ENCODE measurements at places on chromosomes 6 and 20. TPM values are rescaled to one million over a fixed set of nuclear protein-coding genes. Genes with fewer than 3 reads are reported as not detected.

DNA sequence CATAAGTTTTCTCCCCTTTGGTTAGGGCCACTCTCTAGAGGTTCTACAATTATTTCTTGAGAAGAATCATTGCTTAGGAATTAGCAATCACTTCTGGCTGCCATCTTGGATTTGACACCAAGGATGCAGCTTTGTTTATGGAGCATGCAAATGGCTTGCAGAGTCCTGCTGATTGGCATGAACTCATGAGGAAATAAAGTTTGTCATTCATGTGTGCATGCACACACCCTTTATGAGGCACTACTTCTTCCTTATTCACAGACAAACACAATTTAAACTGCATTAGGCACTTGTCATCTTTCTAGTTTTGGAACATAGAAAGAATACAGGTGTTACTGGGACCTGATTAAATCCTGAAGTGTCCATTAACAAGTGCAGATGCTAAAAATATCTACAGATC, 42.5 kb upstream of the HIVEP2 start:
- DNase-seq = no peak

DNA sequence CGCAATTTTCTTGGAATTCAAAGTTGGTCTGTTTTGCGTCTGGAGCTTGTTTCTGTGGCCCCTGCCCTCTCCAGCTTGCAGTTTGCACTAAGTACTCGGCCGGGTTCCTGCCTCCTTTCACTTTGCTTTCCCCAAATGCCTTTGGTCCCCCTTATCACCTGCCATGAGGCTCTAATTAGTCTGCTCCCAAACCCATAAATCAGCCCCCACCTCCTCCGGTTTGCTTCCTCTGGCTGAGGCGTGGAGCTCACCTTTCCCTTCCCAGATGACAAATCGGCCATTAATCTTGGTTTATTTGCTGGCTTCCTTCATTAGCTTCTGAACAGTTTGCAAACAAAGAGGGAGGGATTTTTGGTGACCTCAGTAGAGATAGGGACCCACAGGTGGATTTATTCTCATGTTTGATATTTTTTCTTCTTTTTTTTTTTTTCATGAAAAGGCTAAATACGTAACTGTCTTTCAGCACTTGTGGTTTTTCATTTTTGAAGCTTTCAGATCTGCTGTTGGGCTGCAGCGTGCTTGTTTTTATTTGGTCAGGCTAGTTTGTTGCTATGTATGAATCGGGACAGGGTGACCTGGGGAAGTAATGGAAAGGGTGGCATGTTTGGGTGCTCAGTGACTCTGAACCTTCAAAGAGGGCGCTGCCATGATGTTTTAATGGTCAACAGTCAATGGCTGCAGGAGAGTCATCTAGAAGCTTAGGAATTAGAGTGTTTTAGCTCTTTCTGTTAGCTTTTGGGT, 121.7 kb upstream of the JAG1 start:
- DNase-seq = no peak

DNA sequence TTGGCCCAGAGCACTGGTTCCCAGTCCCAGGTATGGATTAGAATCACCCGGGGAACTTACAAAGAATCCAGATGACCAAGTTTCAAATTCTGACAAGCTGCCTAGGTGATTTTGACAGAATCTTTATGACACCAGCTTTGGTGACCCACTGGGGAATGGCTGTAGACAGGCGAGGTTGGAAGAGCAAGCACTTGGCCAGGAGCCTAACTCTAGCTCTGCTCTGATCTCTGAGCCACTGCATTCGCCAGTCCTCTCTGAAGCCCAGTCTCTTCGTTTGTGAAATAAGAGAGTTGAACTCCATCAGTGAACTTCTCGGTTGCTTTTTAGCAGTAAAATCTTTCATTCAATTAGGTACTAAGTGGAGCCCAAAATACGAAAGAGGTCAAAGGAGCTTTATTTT, 161.2 kb downstream of the VEGFA start:
- no peak for DNase-seq

- DNase-seq = no peak
Observed at GRCh38 chr6:147553099-147553498, 44.6 kb downstream of the SAMD5 start.

DNA sequence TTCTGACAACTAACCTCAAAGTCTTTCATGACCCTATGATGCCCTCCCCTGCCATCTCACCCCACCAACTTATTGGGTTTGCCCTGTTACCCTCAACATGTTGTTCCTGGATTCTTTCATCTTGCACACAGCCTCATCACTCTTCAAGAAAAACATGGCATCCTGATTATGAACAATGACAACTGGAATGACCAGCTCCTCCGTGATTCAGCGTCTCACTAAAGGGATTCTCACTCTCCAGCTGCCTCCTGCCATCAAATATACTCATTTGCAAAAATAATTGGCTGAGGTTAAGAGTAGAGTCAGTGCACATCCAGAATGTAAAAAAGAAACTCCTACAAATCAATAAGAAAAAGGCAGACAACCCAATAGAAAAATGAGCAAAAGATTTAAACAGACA, 59.7 kb upstream of the MDGA1 start:
- no peak for DNase-seq

- no peak for DNase-seq
Observed at GRCh38 chr6:122726649-122727048, 52.9 kb upstream of the FABP7 start.

- no peak for DNase-seq
Observed at GRCh38 chr6:148530394-148530953, 187.8 kb downstream of the SASH1 start.

DNA sequence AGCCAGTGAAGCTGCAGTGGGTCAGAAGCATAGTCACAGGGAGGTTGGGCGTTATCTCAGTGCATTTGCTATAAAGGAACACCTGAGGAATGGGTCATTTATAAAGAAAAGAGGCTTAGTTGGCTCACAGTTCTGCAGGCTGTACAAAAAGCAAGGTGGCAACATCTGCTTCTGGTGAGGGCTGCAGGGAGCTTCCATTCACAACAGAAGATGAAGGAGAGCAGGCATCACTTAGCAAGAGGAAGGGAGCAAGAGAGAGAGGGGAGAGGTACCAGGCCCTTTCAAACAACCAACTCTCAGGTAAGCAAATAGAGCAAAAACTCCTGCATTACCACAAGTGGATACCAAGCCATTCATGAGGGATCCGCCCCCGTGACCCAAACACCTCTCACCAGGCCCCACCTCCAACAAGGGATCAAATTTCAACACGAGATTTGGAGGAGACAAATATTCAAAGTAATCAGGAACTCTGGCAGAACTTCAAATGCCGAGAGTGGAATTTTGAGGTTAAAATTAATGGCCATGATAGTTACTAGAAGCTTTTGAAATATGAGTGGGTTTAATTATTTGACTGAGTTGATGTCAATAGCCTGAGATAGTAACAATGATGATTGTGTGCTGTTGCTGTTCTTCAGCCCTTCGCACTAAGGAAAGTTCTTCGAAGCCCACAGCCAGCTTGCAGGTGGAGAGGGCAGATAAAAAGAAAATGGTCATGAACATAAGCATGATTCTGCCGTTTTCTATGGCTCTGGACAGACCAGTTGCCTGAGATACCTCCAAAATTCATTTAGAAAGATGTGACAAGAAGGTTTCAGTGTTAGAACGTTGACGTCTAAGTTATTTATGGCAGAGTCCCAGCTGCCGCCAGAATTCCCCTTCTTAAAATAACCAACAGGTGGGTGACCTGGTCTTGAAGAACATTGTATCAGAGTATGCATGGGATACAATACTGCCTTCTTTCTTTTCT, 55.3 kb upstream of the ADTRP start:
- DNase-seq = no peak

- no peak for DNase-seq
Observed at GRCh38 chr6:164144316-164144715, 729.8 kb downstream of the QKI start.

- no peak for DNase-seq
Observed at GRCh38 chr6:37021356-37022129, 16.1 kb downstream of the FGD2 start.

DNA sequence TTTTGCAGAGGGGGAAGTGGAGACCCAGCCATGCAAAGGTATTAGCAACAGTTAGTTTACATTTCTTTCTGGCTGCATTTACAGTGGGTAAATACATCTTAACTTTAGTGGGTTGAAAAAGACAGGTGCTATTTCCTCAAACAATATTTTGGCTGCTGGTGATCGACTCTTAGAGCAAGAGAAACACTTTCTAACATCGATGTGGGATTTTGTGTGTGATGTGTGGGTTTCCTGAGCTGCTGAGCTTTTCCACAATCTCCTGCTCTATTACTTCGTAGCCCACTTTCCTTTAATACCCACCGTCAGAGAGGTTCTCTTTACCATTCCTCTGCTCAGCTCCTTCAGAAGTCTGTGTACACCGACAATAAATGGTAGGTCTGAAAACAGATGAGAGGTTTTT, 339.0 kb downstream of the NRN1 start:
- no peak for DNase-seq

DNA sequence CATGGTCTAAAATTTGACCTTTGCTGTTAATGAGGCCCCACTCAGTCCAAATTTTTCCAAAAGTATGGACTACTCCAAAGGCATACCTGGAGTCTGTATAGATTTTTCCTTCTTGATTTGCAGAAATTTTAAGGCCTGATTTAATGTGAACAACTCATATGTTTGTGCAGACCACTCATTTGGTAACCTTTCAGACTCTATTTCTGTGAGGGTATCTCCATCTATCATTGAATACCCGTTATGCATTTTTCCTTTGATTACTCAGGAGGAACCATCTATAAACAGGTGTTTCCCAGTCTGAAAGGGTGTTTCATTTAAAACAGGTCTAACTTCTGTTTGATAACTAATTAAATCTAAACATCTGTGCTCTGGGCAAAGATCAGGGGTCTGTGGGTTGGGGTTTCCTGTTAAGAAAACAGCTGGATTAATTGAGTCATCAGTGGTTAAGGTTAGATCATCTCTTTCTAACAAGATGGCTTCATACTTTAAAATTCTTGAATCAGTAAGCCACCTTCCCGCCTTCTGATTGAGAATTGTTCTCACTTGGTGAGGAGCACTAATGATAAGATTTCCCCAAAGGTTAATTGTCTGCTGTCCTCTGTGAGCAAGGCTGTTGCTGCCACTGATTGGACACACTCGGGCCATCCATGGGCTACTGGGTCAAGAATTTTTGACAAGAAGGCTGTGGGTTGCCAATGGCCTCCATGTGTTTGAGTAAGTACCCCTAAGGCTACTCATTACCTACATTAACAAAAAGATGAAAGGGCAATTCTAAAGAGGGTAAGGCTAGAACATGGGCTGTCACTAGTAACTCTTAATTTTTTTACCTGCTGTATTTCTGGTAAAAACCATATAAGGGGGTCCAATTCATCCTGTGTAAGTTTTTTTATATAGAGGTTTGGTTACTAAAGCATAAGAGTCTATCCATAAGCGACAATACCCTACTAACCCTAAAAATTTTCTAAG, 24.1 kb downstream of the HLA-B start:
- no peak for DNase-seq

The RAB23 gene
- total RNA-seq = 11.7 TPM

The CYP39A1 gene
- total RNA-seq = 1.6 TPM

The RHAG gene
- total RNA-seq = not detected

The KIFC1 gene
- total RNA-seq = 2.0 TPM

The PGC gene
- 3.2 TPM for total RNA-seq

Measured in breast epithelium (tissue), 4 donors.